ENCODE measurements at places on chromosomes 3 and 15.
A peak's percentile ranks its signal among the peaks of the same experiment; 100 is the strongest.

- DNase-seq, result no peak
Observed at GRCh38 chr3:42051384-42052131, 39.6 kb upstream of the TRAK1 start.

DNA sequence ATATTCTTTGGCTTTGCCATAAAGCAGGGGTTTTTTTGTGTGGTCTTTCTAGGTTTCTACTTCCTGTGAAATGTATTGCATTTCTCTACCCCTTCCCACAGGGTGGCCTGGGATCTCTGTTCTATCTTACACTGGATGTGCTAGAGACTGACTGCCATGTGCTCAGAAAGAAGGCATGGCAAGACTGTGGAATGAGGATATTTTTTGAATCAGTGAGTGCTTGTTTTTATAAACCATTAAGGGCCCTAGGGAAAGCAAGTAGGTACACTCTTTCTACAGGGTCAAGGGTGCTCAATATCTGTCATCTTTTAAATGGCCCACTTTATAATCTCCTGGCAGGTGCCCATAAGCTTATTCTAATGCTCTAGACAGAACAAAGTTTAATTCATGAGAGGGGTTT, 730 bp downstream of the FETUB start:
- DNase-seq, result no peak

DNA sequence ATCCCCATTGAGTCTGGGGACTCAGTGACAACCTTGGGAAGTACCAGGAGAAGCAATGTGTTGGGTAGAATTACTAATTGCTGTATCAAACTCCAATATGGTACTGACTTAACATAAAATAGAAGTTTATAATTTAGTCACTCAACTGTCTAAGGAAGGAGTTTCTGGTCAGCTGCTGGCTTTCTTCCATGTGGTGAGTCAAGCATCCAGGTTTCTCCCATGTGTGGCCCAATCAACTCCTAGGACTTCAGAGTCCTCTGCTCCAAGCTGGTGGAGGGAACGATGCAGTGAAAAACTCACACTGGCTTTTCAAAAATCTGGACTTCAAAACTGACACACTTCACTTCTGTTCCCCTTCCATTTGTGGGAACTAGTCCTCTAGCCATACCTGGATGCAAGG, 25.2 kb downstream of the WNT5A start:
- DNase-seq, result peak; percentile 84

DNA sequence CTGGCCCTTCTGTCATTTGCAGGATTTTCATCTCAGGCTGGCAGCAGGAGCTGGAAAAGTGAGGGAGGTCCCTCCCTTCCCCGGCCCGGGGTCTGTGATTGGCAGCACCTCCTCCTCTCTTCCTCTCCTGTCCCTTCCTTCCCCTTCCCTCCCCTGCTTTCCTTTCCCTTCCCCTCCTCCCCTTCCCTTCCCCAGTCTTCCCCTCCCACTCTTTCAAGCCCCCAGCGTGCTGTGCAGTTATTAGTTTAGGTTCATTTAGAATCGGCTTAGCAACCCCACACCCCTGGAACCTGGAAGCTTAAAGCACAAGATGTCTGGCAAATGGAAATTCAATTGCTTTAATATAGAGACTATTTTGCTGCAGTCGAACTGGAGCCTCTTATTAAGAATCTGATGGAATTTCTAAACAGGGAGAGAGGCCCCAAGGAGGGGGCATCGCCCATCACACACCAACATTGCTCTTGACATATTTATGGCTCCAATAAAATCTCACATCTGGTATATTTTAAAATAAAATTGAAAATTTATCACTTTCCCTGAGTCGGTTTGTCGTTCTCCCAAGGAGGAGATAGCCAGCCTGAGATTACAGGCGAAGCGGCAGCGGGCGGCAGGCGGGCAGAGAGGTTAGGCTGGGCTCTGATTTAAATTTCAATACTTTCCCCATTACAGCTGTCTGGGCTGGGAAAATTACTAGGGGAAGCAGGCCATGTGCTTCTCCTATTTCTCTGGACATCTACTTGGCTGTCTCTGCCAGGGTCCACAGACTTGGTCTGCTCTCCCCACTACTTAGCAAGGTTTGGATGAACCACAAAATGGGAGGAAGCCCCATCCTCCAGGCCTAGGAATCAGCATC, 98.9 kb downstream of the LINGO1 start:
- no peak for DNase-seq

- no peak for DNase-seq
Observed at GRCh38 chr15:45863881-45864580, 229.2 kb downstream of the SQOR start.

DNA sequence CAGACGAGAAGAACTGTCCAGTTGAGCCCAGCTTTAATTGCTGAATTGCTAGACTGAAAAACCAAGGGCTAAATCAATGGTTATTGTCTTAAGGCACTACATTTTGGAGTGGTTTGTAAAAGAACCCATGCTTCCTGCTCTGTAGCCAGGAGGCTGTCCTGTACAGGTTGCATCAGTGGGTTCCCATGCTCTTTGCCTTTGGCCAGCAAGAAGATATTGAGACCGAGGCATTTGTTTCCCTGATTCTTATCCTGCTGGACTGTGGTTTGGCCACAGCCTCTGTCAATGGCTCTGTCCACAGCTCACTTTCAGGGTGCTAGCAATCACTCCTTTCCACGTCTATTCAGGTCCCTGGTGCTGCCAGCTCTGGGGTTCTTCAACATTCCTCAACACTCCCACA, 89.6 kb downstream of the FAM43A start:
- no peak for DNase-seq

- DNase-seq, result peak; percentile 10
Observed at GRCh38 chr15:98682992-98683701, 34.8 kb downstream of the IGF1R start.

DNA sequence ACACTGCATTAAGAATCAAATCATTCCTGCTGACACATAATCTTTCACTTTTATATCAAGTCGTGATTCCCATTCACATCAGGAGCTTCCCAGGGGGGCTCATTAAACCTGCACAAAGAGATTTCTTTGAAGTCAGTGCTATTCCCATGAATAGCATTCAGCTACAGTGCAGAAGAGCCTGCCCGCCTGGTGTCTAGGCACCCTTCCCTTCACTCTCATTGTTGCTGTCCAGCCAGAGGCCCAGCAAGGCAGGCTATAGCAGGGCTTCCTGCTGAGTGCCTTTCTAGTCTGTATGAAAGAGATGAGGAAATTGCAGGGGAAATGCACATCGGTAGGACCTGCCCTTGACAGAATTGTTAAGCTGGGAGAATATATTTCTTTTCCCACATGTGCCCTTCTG, 4.5 kb upstream of the GJD2 start:
- no peak for DNase-seq

DNA sequence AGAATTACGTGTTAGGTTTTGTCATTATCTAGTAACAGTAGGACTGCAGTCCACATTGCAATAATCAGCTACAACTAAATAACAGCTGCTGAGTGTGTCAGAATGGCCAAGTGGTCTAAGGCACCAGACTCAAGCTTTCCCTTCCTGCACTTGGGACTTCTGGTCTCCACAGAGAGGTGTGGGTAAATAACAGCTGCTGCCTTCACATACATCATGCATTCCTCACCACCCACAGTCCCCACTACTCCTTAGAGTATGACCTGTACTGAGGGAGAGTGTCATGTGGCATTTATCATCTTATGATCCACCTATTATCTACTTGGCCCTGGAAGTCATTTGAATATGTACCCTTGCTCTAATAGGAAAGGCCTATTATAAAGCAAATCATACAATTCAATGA, 22.2 kb upstream of the ZMAT3 start:
- peak; percentile 37 for DNase-seq

GRCh38 chr3:158152186-158152585, 42.3 kb downstream of the RSRC1 start:
- peak; percentile 52 for DNase-seq

GRCh38 chr3:131655070-131655690, 152.4 kb upstream of the MRPL3 start:
- DNase-seq, result peak; percentile 2

GRCh38 chr3:40143283-40144090, 166.0 kb upstream of the EIF1B start:
- peak; percentile 43 for DNase-seq

DNA sequence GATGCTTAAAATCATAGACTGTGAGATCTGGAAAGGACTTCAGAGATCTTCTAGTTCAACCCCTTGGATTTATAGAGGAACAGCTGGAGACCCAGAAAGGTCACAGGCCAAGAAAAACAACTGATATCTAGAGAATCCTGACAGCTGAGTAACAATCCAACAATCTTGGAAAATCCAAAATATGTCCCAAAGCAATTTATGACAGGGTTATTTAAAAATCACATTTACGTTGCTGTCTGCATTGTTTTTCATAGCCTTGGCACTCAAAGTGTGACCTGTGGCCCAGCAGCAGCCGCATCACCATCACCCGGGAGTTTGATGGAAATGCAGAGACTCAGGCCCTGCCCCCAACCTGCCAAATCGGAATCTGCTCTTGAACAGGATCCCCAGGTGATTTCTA, 78.8 kb downstream of the FBN1 start:
- peak; percentile 84 for DNase-seq

- no peak for DNase-seq
Observed at GRCh38 chr3:66317750-66318376, 97.1 kb downstream of the SLC25A26 start.

GRCh38 chr3:185930393-185931107, 7.3 kb downstream of the TRA2B start:
- DNase-seq, result peak; percentile 54

GRCh38 chr3:40770061-40770460, 245.3 kb downstream of the ZNF621 start:
- no peak for DNase-seq

GRCh38 chr3:12308517-12308916, 19.6 kb downstream of the PPARG start:
- DNase-seq, result peak; percentile 93

- DNase-seq, result no peak
Observed at GRCh38 chr3:119703820-119704531, 1.2 kb downstream of the CFAP91 start.

- DNase-seq, result peak; percentile 11
Observed at GRCh38 chr3:20316238-20316637, 130.2 kb upstream of the SGO1 start.

GRCh38 chr3:197024881-197025735, 4.5 kb downstream of the MELTF start:
- DNase-seq, result no peak

DNA sequence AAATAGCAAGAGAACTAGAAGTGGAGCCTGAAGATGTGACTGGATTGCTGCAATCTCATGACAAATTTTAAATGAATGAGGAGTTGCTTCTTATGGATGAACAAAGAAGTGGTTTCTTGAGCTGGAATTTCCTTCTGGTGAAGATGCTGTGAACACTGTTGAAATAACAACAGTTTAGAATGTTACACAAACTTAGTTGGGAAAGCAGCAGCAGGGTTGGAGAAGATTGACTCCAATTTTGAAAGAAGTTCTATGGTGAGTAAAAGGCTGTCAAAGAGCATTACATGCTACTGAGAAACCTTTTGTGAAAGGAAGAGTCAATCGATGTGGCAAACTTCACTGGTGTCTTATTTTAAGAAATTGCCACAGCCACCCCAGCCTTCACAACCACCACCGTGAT, 220.9 kb upstream of the LRRFIP2 start:
- no peak for DNase-seq

GRCh38 chr15:32099956-32100684, 69.8 kb downstream of the CHRNA7 start:
- no peak for DNase-seq

GRCh38 chr3:41095702-41096101, 103.6 kb upstream of the CTNNB1 start:
- DNase-seq, result no peak

DNA sequence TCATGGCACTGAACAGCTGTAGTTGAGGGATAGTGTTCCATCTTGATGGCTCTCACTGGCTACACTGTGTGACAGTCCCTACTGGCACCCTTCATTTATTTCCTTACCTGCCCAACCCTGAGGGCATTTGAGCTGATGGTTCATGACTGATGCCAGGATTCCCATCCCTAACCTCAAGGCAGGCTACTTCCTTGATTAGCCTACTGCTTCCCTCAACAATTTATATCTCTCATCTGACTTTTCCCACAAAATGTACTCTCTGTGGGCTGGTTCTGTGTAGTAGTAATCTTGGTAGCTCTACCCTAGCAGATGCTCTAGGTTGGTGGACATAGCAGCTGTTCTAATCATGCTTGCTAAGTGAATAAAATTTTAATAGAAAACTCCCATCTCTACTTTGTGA, 106.0 kb downstream of the THRB start:
- no peak for DNase-seq

- peak; percentile 79 for DNase-seq
Observed at GRCh38 chr3:65833761-65834505, 204.8 kb downstream of the MAGI1 start.

DNA sequence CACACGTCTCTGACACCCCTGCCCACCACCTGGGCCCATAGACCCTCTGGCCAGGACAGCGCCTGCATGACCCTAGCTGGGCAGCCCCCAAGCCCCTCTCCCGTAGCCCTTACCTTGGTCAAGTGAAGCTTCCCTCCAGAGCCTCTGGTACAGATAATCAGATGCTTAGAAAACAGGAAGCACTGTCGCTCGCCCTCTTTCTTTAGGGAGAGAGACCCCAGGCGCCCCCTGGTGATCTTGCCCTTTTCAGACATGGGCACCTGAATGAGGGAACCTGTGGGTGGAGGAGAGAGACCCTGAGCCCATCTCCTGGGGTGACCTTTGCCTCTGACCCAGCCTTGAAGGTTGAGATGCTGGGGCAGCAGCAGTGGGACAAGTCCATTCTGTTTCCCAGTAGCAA, 65.4 kb downstream of the RASGRF1 start:
- no peak for DNase-seq
